Uterus (tissue), 4 donors: ENCODE measurements at places on chromosomes 13 and 19. TPM values are rescaled to one million over a fixed set of nuclear protein-coding genes. Genes with fewer than 3 reads are reported as not detected.

- DNase-seq = peak; percentile 63
- peak overlapping the region; percentile 50 for H3K27ac ChIP-seq
- no peaks in the 10 kb centered on the region for H3K4me1 ChIP-seq
- no peaks in the 10 kb centered on the region for H3K36me3 ChIP-seq
Observed at GRCh38 chr19:21483589-21484170, 21.7 kb upstream of the ZNF429 start.

DNA sequence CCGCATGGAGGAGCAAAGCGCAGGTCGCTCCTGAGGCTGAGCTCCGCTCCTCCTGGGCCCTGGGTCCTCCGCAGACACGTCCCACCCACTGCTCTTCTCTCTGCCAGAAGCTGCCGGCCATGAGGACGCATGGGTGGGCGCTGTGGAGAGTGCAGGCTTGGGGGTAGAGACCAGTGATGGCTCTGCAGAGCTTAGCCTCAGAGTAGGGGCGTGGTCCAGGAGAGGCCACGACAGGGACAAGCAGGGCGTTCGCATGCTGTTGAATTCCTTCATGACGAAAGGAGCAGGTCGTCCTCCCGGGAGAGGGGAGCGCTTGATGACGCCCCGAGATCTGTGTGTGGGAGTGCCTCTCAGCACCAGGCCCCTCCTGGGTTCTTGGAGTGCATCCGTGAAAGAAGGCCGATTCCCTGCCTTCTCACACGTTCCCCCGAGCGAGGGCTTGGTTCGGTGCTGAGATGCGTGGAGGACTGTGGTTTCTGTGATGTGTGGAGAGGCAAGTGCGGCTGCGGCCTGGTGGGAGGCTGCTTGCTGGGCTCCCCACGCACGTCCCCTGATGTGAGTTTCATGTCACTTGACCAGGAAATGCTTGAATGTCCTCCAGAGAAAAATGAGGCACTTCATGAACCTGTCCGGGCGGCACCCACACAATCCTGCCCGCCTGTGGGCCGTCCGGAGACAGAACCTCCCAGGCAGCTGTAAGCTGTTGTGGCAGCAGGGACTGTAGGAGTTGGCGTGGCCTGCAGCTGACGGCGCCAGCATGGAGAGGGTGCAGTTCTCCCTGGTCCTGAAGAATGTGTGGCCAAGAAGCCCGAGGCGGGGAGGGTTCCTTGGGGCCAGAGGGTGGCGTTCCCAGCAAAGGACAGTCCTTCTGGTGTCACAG is 4.5 kb downstream of the SF3A2 start:
- DNase-seq = no peak
- no peaks in the 10 kb centered on the region for H3K36me3 ChIP-seq
- H3K27ac ChIP-seq = peak overlapping the region; percentile 9
- H3K4me3 ChIP-seq = no peak overlapping the region
- no peaks in the 10 kb centered on the region for H3K27me3 ChIP-seq

DNA sequence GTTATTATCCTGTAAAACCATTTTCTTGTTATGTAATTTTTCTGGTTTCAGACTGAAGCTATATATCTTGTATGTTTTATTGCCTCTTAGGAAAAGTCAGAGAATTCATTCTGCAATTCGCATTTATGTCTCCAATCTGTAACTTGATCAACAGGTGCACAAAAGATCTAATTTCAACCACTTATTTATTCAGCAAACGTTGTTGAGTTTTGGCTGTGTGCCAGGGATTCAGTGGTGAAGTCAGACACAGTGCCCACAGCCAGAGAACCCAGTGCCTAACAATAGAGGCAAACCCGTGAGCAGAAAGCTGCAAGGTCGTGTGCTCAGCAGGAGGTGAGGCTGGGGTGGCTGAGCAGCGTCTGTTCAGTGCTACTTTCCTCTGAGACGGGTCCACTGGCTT is 119.5 kb upstream of the MCF2L start:
- peak; percentile 16 for DNase-seq
- H3K4me3 ChIP-seq = no peak overlapping the region
- H3K27ac ChIP-seq = no peak overlapping the region
- H3K4me1 ChIP-seq = no peaks in the 10 kb centered on the region

- no peaks in the 10 kb centered on the region for H3K27me3 ChIP-seq
- H3K4me1 ChIP-seq = no peaks in the 10 kb centered on the region
- H3K27ac ChIP-seq = peak overlapping the region; percentile 56
- H3K36me3 ChIP-seq = no peaks in the 10 kb centered on the region
- H3K4me3 ChIP-seq = no peak overlapping the region
Observed at GRCh38 chr19:46221981-46222610, 7.4 kb upstream of the IGFL1 start.

The CCNA1 gene
- not detected for total RNA-seq

DNA sequence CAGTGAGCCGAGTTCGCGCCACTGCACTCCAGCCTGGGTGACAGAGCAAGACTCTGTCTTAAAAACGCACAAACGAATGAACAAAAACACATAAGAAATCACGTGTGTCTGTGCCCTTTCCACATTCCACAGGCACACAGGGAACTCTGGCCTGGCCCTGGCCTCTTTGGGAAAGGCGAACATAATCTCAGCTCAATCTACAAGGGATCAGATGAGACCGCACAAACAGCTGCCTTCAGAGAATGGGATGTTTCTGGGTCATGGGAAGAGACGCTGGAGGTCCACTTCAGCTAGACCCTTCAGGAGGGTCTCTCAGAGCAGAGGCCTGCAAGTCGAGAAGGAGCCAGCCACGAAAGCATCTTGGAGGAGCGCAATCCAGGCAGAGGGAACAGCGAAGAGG is 6.3 kb upstream of the CRTC1 start:
- H3K4me3 ChIP-seq = no peak overlapping the region
- H3K27ac ChIP-seq = no peak overlapping the region
- no peak for DNase-seq

DNA sequence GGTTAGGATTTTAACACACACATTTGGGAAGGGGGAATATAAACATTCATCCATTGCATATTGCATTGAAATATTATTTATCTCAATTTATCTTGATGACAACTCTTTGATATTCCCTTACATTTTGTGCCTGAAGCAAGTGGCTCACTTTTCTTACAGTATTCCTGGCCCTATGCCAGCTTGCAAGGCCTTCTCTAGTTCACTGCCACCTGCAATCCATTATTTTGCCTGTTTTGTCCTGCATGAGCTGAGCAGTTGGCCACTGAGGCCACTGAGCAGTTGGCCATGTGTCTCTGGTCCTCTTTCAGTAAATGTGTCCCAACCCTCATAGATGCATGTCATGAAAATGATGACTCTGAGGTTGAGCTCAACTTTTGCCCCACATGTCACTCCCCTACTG is 49.8 kb downstream of the CBY2 start:
- no peaks in the 10 kb centered on the region for H3K4me1 ChIP-seq
- no peak for DNase-seq
- no peaks in the 10 kb centered on the region for H3K27me3 ChIP-seq

The NLRP13 gene
- not detected for total RNA-seq

- DNase-seq = no peak
- H3K27ac ChIP-seq = no peak overlapping the region
Observed at GRCh38 chr13:36476661-36477060, 44.4 kb downstream of the CCNA1 start.

GRCh38 chr19:58398545-58398944 is 3.1 kb downstream of the RNF225 start:
- H3K27me3 ChIP-seq = no peaks in the 10 kb centered on the region
- no peaks in the 10 kb centered on the region for H3K36me3 ChIP-seq
- H3K4me3 ChIP-seq = no peak overlapping the region
- no peaks in the 10 kb centered on the region for H3K4me1 ChIP-seq
- no peak overlapping the region for H3K27ac ChIP-seq

DNA sequence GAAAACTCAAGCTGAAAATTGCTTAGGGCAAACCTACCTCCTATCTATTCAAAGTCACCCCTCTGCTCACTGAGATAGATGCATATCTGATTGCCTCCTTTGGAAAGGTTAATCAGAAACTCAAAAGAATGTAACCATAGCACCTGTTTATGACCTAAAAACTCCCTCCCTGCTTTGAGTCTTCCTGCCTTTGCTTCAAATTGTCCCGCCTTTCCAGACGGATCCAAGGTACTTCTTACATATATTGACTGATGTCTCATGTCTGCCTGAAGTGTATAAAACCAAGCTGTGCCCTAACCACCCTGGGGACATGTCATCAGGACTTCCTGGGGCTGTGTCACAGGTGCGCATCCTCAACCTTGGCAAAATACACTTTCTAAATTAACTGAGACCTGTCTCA is 118.6 kb downstream of the TBC1D4 start:
- H3K27me3 ChIP-seq = no peaks in the 10 kb centered on the region
- no peak for DNase-seq
- H3K36me3 ChIP-seq = no peaks in the 10 kb centered on the region
- H3K27ac ChIP-seq = no peak overlapping the region
- H3K4me3 ChIP-seq = no peak overlapping the region
- no peaks in the 10 kb centered on the region for H3K4me1 ChIP-seq

The ZNF563 gene
- 6.4 TPM for total RNA-seq

DNA sequence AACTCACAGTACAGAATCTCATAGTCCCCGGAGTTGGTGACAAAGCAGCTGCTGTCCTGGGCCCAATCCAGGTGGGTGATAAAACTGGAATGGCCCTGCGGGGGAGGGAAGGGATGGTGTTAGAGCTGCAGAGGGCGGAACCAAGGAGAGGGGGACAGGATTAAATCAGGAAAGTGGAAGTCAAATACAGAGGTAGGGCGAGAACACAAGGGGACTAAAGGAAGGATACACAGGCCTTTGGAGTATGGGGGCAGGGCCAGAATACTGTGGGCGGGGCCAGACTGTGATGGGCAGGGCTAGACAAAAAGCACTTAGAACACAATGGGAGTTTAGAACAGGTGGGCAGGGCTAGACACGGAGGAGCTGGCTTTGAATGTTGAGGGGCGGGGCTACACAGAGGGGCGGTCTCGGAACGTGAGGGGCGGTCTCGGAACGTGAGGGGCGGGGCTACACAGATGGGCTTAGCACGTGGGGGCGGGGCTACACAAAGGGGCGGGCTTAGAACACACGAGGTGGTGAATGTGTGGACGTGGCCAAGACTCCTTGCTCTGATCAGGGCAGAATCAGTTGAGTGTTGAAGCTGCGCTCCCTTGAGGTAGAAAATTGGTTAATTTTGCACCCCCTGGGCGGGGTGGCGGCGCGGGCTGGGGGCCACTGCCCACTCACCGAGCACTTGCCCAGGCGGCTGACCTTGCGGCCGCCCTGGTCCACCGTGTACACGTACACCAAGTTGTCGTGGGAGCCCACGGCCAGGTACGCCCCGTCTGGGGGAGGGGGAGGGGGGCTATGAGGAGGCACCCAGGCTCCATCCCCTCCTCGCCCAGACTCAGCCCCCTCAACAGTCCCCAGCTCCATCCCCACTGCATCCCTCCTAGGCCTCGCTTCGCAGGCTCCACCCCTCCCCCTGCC is 14.0 kb upstream of the GPR4 start:
- H3K27me3 ChIP-seq = no peaks in the 10 kb centered on the region
- no peaks in the 10 kb centered on the region for H3K36me3 ChIP-seq
- H3K4me1 ChIP-seq = no peaks in the 10 kb centered on the region
- peak; percentile 66 for DNase-seq

DNA sequence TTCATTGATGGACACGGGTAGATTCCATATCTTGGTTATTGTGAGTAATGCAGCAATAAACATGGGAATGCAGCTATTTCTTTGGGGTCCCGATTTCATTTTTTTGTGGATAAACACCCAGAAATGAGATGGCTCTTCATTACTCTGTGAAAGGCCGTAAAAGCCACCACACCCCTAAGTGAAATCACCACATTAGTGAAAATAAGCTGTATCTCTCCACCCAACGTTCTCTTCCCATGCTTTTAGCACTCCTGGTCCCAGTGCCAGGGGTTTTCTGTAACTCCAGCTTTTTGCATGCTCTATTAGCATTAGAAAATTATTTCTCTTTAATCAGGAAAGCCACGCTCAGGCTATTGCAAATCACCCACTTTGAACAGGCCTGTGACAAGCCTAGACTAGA is 15.8 kb downstream of the CHAMP1 start:
- no peaks in the 10 kb centered on the region for H3K4me1 ChIP-seq
- no peak for DNase-seq
- no peak overlapping the region for H3K4me3 ChIP-seq
- H3K27me3 ChIP-seq = no peaks in the 10 kb centered on the region
- no peaks in the 10 kb centered on the region for H3K36me3 ChIP-seq
- no peak overlapping the region for H3K27ac ChIP-seq

GRCh38 chr13:45881353-45881752 is 29.8 kb upstream of the SIAH3 start:
- H3K4me3 ChIP-seq = no peak overlapping the region
- H3K27me3 ChIP-seq = no peaks in the 10 kb centered on the region
- no peaks in the 10 kb centered on the region for H3K36me3 ChIP-seq
- H3K4me1 ChIP-seq = no peaks in the 10 kb centered on the region
- no peak overlapping the region for H3K27ac ChIP-seq

The LRRC25 gene
- total RNA-seq = 0.51 TPM

The FXYD1 gene
- total RNA-seq = 214 TPM

- no peaks in the 10 kb centered on the region for H3K36me3 ChIP-seq
- no peaks in the 10 kb centered on the region for H3K27me3 ChIP-seq
- peak overlapping the region; percentile 4 for H3K4me3 ChIP-seq
- H3K4me1 ChIP-seq = peaks cover 31% of the 10 kb centered on the region
- H3K27ac ChIP-seq = peak overlapping the region; percentile 63
- no peak for DNase-seq
Observed at GRCh38 chr19:4369109-4369887, 25.9 kb downstream of the MPND start.

DNA sequence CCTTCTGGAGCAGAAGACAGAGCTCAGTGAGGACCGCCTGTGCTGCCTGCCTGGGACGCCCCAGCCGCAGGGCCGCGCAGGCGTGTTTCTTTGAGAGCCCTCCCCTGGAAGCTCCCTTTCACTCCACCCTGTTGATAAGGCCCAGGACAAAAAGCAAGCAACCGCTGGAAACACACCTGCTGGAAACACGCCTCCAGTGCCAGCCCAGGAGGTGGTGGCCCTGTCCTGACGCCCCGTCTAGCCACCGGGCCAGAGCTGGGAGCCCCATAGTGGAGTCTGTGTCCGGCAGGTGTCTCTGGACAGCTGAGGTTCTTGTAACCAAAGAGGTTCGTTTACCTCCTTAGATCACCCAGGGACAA is 173.8 kb downstream of the KATNAL1 start:
- H3K36me3 ChIP-seq = no peaks in the 10 kb centered on the region
- no peaks in the 10 kb centered on the region for H3K27me3 ChIP-seq
- peaks cover 10% of the 10 kb centered on the region for H3K4me1 ChIP-seq
- no peak for DNase-seq
- H3K4me3 ChIP-seq = no peak overlapping the region

The LIN37 gene
- 6.8 TPM for total RNA-seq

The EDNRB gene
- 24.5 TPM for total RNA-seq

- H3K4me1 ChIP-seq = peaks cover 7% of the 10 kb centered on the region
- no peaks in the 10 kb centered on the region for H3K36me3 ChIP-seq
- H3K27me3 ChIP-seq = no peaks in the 10 kb centered on the region
- no peak overlapping the region for H3K4me3 ChIP-seq
- DNase-seq = no peak
- H3K27ac ChIP-seq = no peak overlapping the region
Observed at GRCh38 chr19:10744801-10745293, 27.0 kb downstream of the DNM2 start.

GRCh38 chr13:99429670-99430069 is 71.6 kb upstream of the TM9SF2 start:
- no peak for DNase-seq
- H3K27me3 ChIP-seq = no peaks in the 10 kb centered on the region
- H3K27ac ChIP-seq = no peak overlapping the region
- H3K36me3 ChIP-seq = no peaks in the 10 kb centered on the region

The ZNF211 gene
- 16.6 TPM for total RNA-seq

GRCh38 chr19:38194061-38194701 is 29.8 kb downstream of the DPF1 start:
- no peaks in the 10 kb centered on the region for H3K36me3 ChIP-seq
- H3K27me3 ChIP-seq = no peaks in the 10 kb centered on the region
- no peak overlapping the region for H3K4me3 ChIP-seq
- no peak for DNase-seq
- H3K4me1 ChIP-seq = no peaks in the 10 kb centered on the region
- no peak overlapping the region for H3K27ac ChIP-seq

The ZNF486 gene
- 7.9 TPM for total RNA-seq

The BLOC1S3 gene
- total RNA-seq = 4.6 TPM

- H3K4me3 ChIP-seq = no peak overlapping the region
- H3K4me1 ChIP-seq = no peaks in the 10 kb centered on the region
Observed at GRCh38 chr13:71056581-71056980, 810.4 kb downstream of the DACH1 start.
